ENCODE measurements at places on chromosomes 5 and 9. TPM values are rescaled to one million over a fixed set of nuclear protein-coding genes. Genes with fewer than 3 reads are reported as not detected.

The GADD45G gene
- not detected for total RNA-seq

The TUSC1 gene
- total RNA-seq, result 13.8 TPM

The KCNIP1 gene
- not detected for total RNA-seq

The PLCXD3 gene
- total RNA-seq, result not detected

The NPR3 gene
- total RNA-seq, result 0.19 TPM

The SPINK13 gene
- not detected for total RNA-seq

The UNC5A gene
- total RNA-seq, result not detected

The NAIP gene
- total RNA-seq, result 10.0 TPM

The PTGS1 gene
- 3.7 TPM for total RNA-seq

The PHF24 gene
- under 0.01 TPM for total RNA-seq

The NACC2 gene
- 12.6 TPM for total RNA-seq

The SPINK7 gene
- total RNA-seq, result not detected

The PCDHA7 gene
- total RNA-seq, result under 0.01 TPM

The ERBIN gene
- total RNA-seq, result 70.2 TPM

The IFNA13 gene
- not detected for total RNA-seq

The PCDH1 gene
- total RNA-seq, result 41.8 TPM

The GABRA6 gene
- total RNA-seq, result not detected

The HK3 gene
- not detected for total RNA-seq

The RHOBTB3 gene
- 33.2 TPM for total RNA-seq

The CCDC187 gene
- total RNA-seq, result 0.05 TPM

The GRK6 gene
- total RNA-seq, result 25.8 TPM

The PROB1 gene
- total RNA-seq, result 0.38 TPM

The SLC6A19 gene
- total RNA-seq, result not detected

The SLF1 gene
- 4.2 TPM for total RNA-seq
